ENCODE measurements at places on chromosomes 3 and 15.

GRCh38 chr15:80093854-80094418 is 34.5 kb downstream of the ZFAND6 start:
- peak; percentile 20 for DNase-seq

DNA sequence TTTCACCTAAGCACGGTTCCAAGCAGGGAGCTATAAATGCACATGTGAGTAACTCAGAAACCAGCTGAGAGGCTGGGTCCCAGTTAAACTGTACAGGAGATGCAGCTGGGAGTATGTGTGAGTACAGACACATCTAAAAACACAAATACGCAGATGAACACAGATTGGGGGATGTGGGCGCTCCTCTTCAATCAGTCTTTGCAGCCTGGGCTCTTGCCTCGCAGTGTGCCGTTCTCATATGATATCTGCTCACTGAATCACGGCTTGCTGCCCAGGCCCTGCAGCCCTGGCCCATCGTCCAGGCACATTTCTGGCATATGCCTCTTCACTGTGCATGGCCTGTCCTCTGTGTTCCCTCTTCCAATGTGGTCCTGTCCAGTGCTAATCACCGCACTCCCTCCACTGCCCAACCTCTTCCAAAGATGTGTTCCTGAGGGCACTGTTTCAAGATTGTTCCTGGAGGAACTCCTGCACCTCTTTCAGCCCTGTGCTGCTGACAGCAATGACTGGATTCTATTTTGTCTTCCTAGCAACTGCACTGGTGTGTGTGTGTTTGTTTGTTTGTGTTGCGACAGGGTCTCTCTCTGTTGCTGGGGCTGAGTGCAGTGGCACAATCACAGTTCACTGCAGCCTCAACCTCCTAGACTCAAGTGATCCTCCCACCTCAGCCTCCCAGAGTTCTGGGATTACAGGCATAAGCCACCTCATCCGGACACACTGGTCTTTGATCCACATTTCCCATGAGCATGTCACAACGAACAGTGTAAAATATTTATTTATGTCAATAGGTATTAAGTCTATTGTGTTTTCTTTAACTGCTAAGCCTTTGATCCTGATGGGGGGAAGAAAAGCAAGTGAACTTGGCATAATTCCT is 17.0 kb downstream of the CA12 start:
- DNase-seq = no peak

GRCh38 chr3:56833022-56833421 is 31.3 kb upstream of the ARHGEF3 start:
- DNase-seq = no peak

- DNase-seq = no peak
Measured at GRCh38 chr3:54874816-54875556, 52.9 kb downstream of the LRTM1 start.

DNA sequence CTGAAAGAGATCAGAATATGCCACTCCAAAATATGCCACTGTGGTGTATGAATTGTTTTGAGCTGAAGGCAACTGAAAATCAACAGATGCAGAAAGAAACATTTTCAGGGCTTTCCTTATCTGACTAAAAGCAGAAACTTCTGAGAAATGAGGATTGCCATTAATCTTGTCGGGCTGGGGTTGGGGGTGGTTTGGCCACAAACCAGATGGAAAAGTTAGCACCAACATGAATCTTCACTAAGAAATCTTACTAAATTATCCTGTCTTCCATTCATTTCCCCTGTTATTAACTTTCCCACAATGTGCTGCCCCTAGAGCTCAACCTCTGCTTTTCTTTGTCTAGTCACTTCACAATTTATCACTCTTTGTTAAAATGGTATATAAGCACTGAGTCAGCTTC is 229.9 kb upstream of the GADL1 start:
- DNase-seq = peak; percentile 36

- peak; percentile 73 for DNase-seq
Measured at GRCh38 chr3:131602011-131602779, 99.4 kb upstream of the MRPL3 start.

GRCh38 chr15:77866186-77866585 is 211.3 kb downstream of the TBC1D2B start:
- no peak for DNase-seq

- no peak for DNase-seq
Measured at GRCh38 chr3:132822837-132823236, 100.6 kb upstream of the NPHP3 start.

- no peak for DNase-seq
Measured at GRCh38 chr15:72740219-72740618, 43.3 kb downstream of the ADPGK start.

DNA sequence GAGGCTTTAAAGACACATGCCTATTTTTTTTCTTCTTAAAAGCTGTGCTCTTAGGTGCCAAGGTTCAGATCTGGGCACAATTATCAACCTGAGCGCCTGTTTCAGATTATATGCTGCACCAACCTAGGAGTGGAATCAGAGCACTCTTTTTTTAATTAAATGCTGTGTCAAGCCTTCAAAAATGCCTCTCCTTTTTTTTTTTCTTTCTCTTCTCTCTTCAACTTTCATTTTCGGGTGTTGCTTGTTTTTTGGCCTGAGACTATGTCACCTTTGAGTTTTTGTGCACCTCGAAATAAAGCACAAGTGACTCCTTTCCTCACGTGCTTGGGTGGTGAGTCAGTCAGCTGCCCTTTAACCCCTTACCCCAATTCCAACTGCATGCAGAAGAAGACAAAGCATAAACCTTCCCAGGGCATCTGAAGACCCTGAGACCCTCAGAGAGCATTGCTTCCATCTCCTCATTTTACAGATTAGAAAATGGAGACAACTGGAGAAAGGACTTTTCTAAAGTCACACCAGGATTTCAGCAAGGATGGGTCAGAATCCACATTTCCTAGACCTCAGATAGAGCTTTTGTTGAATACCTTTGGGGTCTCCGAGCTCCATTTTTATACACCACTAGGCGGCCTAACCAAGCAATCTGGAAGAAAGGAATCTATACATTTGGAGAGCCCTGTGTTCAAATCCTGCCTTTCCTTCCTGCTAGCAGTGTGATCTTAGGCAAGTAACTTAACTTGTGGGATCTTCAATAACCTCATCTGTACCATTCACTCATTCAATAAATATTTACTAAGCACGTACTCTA is 631 bp upstream of the PRICKLE2 start:
- DNase-seq = no peak

- peak; percentile 50 for DNase-seq
Measured at GRCh38 chr3:171379281-171379680, 80.9 kb downstream of the TNIK start.

GRCh38 chr15:56659197-56659596 is 74.1 kb downstream of the ZNF280D start:
- no peak for DNase-seq

GRCh38 chr15:60651734-60652141 is 172.8 kb upstream of the ICE2 start:
- DNase-seq = no peak

GRCh38 chr3:123122525-123123315 is 55.9 kb downstream of the PDIA5 start:
- peak; percentile 61 for DNase-seq

DNA sequence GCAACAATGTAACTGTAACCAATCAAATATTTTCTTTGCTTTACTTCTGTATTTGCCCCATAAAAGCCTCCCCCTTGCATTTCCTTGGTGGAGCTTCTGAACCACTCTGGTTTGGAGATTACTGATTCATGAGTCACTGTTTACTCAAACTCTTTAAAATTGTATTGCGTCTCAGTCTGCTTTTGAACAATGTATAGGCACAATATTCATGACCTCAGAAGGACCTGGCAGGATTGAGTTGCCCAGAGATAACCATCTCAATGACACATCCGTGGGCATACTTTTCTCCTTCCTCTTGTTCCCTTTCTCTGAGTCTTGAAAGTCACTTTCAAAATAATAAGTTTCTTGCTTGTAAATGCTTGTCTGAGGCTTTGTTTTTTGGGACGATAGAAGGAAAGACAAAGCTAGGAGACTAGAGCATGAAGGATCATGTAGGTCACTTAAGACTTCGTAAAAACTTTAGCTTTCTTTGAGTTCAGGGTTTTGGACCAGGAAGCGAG is 57.1 kb upstream of the POU1F1 start:
- DNase-seq = peak; percentile 81

DNA sequence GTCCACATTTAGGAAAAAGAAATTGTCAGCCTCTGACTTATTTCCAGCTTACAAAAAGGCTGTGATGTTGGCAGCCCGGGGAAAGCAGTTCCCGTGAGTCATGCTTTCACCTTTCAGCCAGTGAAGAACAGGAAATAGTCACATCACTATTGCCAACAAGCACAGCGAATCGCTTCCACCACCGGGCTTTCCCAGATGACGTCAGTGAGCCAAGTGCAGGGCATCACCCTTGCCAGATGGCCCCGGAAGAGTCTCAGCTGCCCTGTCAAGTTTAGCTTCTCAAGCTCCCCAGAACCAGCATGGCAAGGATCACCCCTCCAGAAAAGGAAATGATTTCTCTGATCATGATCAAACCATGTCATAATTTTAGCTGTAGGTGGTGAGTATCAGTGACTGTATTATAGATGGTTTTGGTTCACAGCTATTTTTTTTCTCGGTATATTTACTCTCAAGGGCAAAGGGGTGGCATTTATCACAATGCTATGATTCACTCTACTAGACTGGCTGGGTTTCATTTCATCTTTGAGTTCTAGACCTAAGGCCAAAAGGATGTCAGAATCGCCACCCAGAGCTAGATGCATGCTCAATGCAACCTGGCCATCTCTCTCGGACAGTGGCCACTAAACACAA is 32.9 kb downstream of the B3GNT5 start:
- DNase-seq = peak; percentile 96

DNA sequence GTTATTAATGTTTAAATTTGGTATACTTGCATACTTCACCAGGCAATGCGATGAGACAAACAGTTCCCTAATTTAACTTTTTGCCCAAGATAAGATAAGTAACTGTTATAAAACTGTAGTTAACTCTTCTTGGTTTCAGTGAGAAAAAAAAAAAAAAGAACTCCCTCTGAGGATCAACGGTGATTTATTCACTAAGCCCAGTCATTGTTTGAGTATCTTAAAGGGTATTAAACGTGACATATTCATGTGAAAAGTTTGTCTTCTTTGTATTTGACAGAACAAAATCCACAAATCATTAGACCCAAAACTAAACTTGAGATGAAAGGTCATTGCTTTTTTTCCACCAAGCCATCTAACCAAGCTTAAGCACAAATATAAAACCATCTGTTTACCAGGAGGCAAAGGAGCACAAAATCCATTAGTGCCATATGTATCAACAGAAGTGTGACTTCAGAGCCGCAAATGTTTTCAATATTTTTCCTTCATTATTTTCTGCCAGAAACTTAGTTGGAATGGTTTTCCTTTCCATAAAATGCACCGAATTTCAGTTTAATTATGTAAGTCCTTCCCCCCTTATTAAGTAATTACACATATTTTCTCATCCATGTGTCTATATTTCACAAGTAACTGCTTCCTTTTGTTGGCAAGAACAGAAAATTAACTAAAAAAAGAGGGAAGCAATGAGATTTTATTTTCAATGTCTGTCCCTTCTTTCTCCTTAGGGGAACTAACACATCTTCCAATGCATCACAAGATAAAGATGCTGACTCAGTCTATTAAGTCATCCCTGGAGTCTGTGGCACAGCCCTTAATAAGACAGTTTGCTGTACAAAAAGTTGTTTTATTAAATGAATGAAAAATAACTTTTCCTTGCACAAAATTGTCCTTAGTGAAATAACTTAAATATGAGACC is 92.2 kb upstream of the RAP2B start:
- peak; percentile 16 for DNase-seq

DNA sequence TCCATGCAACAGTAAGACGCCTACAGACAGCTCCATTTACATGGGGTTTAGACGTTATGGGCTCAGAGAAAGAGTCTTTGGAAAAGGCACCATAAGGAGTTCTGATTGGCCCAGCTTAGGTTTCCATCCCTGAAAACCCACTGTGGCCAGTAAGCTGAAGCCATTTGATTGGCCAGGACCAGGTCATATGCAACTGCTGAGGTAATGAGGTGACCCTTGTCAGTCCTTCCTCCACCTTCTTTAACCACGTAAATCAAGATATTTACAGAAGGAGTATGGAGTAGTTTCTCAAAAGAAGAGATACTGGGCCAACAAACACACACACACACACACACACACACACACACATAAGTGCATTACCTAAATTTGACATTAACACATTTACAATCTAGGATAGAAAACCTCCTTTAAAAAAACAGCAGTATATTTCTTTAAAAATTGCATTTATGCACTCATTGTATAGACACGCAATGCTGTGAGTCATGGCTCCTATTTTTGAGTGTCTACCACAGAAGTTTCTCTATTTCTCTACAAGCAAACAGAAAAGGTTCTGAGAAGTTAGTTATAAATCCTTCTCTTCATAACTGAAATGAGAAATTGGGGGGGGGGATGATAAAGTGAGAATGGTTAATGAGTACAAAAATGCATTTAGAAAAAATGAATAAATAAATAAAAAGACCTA is 16.3 kb upstream of the MB21D2 start:
- no peak for DNase-seq

DNA sequence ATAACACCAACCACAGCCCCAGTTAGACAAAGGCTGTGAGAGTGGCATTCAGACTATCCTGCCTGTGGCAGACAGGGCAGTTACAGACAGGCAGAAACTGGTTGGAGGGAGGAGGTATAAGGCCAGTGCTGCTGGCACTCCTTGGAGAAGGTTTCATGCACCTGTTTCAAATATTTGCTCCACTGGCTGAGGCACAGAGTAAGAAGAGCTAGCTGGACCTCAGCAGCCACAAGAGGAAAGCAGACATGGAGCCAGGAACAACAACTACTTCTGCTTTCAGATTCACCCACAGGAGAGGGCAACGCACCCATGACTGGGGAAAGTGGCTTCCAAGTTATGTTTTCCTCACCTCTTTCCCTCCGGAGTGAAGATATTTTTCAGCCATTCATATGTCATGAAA is 11.5 kb upstream of the PRKAR2A start:
- no peak for DNase-seq

- peak; percentile 60 for DNase-seq
Measured at GRCh38 chr15:98906712-98907083, 100.9 kb downstream of the PGPEP1L start.

- DNase-seq = peak; percentile 23
Measured at GRCh38 chr15:44427756-44428724, 611 bp downstream of the CTDSPL2 start.

DNA sequence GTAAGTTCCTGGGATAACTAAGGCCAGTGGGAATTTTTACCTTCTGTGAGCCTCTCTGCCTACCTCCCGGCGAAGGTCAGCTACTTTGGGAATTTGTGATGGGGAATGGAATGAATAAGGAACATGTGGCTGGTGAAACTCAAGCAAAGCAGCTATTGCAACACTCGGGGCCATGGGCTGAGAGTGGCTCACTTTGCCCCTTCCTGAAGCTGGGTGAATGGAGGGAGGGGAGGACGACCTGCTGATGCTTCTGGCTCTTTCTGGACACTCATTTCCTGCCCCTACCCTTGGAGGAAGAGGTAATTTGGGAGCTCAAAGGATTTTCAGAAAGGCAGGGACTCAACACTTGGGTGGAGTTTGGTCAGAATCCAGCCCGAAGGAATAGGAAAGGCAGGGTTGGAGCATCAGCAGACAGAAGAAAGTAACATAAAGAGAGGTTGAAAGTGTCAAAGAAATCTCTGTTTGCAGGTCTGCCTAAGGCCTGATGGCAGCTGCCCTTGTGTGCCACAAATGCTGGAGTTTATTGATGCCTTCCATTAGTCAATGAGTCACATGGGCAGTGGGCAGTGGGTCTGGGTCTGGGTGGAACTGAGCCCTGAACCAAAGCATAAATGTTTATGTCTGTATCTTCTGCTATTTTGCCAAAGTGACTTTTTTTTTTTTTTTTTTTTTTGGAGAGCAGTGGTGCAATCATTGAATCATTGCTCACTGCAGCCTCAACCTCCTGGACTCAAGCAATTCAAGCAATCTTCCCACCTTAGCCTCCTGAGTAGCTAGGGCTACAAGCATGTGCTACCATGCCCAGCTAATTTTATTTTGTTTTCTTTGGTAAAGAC is 12.4 kb downstream of the LAMP3 start:
- DNase-seq = no peak
